ENCODE measurements at places on chromosomes 7 and 10. TPM values are rescaled to one million over a fixed set of nuclear protein-coding genes. Genes with fewer than 3 reads are reported as not detected.

HDAC9 gene
- 16.6 TPM for total RNA-seq

NFE2L3 gene
- 1.8 TPM for total RNA-seq

DNA sequence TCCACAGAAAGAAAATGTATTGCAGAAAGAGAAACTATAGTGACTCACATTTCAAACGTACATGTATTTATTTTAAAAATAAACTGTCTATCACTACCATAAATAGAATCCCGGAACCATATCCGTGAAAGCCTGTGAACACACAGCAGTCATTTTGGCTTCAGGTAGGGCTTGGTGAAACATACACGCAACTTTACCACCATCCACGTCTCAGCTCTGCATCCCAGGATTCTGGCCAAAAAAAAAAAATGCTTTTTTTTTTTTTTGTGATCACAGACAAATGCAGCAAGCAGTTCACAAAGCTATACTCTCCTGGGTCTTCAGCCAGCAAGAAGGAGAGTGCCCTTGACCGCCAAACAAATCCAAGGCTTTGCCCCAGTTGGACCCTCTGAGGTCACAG lies 56.8 kb upstream of the OCM2 start:
- DNase-seq = no peak

GRCh38 chr7:120684463-120684862 lies 173.5 kb downstream of the TSPAN12 start:
- no peak for DNase-seq

DNA sequence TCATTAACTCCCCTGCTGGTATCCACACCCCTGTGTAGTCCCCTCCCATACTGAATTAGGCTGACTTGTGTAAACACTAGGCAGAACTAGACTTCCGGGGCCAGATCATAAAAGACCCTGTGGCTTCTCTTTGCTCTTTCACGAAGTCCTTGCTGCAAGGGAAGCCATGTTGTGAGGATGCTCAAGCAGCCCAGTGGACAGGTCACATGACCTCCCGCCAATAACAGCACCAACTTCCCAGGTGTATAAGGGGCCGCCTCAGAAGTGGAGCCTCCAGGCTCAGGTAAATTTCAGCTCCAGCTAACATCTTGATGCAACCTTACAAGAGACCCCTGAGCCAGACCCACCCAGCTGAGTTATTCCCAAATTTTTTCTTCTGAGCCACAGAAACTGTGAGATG lies 11.3 kb upstream of the FOXK1 start:
- no peak for DNase-seq

Measured in right atrium auricular region (tissue), 2 donors.